ENCODE measurements at places on chromosomes 11 and 22.

- DNase-seq, result no peak
These were observed 906.9 kb downstream of the BRD1 start for GRCh38 chr22:48920776-48921241.

DNA sequence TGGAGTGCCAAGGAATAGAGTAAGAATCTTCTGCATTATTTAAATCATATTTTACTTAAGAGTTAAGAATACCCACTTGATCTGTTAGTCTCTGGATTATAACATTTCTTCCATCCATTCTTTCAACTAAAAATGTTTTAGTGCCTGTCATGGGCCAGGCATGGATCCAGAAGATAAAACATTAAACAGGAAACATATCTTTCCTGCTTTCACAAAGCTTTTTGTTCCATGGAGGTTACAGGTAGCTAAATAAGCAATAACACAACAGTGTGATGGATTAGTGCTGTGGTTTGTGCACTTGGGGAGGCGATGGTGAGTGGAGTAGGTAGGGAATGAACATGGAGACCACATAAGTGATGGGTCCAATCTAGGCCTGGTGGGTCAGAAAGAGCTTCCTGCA lies 258.5 kb downstream of the DDX10 start:
- DNase-seq, result no peak

DNA sequence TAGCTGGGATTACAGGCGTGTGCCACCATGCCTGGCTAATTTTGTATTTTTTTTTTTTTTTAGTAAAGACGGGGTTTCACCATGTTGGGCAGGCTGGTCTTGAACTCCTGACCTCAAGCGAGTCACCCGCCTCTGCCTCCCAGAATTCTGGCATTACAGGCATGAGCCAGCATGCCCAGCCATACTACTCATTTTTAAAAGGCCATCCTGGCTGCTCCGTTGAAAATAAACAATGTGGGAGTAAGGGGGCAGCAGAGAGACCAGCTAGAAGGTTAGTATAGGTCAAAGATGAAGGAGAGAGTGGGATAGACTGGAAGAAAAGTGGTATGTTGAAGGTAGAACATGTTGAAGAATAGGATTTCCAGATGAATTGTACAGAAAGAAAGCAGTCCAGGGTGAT lies 17.6 kb upstream of the LIN7C start:
- DNase-seq, result no peak

DNA sequence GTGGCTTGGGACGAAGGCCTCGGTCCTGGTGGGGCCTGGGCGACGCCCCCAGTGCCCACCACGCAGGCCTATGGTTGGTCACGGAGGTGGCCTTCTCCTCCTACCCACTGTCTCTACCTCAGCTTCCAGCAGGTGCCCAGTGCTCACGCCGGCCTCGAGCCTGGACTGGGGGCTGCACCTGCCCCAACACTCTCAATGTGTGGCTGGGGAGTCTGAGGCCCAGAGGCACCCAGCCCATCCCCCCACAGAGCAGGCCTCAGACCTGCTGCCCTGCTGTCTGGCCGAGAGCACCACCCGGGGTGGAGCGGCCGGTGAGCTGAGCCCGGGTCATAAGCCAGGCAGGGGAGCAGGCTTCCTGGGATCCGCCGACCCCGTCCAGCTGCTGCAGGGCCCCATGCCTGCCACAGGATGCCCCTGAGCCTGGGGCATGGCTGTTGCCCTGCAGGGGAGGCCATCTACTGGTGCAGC lies 28.6 kb upstream of the MUC5AC start:
- DNase-seq, result no peak

- no peak for DNase-seq
These were observed 44.6 kb upstream of the ZBED5 start for GRCh38 chr11:10902301-10903063.

GRCh38 chr22:31628362-31628761 lies 33.7 kb downstream of the PISD start:
- DNase-seq, result no peak

DNA sequence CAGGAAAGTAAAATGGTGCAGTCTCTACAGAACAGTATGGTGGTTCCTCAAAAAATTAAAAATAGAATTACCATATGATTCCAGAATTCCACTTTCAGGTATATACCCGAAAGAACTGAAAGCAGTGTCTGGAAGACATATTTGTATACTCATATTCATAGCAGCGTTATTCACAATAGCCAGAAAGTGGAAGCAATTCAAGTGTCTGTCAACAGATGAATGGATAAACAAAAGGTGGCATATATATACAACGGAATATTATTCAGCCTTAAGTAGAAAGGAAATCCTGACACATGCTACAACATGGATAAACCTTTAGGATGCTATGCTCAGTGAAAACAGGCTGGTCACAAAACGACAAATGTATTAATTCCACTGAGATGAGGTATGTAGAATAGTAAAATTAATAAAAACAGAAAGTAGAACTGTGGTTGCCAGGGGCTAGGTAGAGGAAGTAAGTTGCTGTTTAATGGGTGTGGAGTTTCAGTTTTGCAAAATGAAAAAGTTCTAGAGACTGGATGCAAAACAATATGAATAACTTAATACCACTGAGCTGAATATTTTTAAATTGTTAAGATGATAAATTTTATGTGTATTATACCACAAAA lies 14.5 kb downstream of the SAA1 start:
- DNase-seq, result no peak

DNA sequence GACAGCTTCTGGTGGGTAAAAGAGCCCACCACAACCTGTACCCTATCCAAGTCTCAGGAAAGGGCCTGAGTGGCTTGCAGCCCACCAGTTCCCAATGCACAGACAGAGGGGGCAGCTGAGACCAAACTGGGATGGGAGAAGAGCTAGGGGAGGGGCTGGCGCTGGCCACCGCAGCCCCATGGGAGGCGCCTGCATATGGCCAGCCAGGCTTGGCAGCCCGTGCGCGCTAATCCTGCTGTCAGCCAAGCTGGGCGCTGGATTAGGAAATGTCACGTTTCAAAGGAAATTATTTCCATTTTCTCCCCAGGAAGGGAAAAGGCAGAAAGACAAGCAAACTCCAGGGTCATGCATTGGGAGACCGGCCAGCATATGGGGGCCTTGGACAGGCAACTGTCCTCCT lies 236.8 kb downstream of the BUD13 start:
- DNase-seq, result no peak

DNA sequence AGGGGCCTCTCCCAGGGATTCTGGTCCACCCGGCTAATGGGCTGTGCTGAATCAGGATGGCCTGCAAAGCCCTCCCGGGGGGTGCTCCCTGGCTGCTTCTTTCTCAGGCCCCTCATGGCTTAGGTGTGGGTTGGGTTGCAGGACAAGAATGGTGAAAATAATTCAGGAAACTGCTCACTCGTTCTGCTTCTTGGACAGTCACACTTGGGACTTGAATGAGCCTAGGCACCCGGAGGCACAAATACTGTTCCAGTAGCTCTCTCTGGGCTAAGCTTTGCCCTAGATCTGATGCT lies 83.2 kb downstream of the TRIM29 start:
- no peak for DNase-seq

- peak; percentile 80 for DNase-seq
These were observed 10.9 kb downstream of the ROBO3 start for GRCh38 chr11:124875943-124876817.

- DNase-seq, result no peak
These were observed 138.3 kb upstream of the PLET1 start for GRCh38 chr11:112398798-112399478.

DNA sequence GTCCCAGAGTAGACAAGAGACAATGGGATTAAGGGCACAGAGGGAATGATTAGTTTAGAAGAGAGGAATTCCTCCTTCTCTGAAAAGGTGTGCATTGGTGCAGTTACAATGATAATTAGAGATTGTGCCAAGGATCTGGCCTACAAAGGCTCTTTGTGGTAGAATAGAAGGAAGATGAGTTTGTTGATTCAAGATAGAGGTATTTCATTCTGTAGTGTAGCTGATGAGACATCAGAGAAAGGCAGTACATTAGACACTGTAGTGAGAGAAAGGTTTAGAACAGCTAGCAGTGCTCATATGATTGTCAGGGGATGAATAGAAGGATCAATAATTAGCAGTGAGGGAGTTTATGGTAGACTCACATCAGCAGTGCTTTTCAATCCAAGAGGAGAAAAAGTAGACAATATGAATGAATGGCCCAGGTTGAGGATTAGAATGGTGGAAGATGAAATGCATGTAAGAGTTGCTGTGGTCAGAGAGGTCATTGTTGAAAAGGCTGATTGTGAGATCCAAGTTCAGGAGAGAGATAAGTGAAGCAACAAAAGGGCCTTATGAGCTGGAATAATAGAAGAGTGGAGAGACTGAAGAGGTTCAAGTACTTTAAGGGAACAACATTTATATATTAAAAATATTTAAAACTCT lies 28.9 kb downstream of the SIK2 start:
- DNase-seq, result no peak

DNA sequence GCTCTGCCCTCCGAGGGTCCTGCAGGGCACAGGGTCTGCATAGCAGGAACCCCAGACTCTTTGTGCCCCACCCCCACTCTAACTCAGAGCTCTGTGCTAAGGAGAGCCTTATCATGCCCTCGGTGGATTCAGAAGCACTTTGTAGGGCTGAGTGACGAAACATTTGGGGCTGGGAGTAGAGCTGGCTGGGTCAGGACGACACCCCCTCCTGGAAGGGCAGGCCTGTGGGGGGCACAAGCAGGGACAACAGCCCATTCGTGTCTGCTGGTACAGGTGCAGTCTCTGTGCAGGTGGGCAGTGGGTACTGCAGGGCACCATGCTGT lies 8.9 kb downstream of the APOBEC3A start:
- no peak for DNase-seq

GRCh38 chr11:84140386-84141169 lies 854.4 kb upstream of the CCDC90B start:
- DNase-seq, result no peak

DNA sequence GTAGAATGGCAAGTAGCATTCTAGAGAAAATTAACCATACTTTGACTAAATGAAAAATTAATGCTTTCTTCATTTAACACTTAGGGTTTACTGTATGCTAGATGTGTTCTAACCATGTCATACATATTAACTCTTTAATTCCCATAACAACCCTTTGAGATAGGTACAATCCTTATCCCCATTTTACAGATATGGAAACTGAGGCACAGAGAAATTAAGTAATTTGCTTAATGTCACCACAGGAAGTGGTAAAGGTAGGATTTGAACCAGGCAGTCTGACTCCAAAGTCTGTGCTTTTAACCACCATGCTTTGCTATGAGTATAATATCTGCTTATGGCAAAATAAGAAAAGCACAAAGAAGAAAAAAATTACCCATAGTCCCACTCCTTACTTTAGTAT lies 59.5 kb downstream of the LIF start:
- no peak for DNase-seq

DNA sequence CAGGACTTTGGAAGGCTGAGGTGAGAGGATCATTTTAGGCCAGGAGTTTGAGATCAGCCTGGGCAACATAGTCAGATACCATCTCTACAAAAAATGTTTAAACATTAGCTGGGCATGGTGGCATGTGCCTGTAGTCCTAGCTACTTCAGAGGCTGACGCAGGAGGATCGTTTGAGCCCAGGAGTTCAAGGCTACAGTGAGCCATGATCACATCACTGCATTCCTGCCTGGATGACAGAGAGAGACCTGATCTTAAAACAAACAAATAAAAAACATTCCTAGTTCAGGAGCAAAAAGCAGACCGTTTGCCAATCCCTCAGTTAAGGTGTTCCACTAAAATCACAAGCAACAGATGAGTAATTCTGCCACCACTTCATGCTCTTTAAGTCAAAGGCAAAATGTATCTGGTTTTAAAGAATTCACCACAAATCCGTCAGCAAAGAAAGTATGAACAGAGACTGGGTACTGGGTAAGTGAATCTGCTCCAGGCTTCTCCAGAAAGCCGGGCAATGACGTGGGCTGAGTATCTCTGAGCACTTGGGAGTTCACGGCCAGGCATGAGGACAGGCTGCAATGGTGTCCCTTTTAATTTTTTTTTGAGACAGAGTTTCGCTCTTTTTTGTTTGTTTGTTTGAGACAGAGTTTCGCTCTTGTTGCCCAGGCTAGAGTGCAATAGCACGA lies 19.5 kb downstream of the CLTCL1 start:
- no peak for DNase-seq

DNA sequence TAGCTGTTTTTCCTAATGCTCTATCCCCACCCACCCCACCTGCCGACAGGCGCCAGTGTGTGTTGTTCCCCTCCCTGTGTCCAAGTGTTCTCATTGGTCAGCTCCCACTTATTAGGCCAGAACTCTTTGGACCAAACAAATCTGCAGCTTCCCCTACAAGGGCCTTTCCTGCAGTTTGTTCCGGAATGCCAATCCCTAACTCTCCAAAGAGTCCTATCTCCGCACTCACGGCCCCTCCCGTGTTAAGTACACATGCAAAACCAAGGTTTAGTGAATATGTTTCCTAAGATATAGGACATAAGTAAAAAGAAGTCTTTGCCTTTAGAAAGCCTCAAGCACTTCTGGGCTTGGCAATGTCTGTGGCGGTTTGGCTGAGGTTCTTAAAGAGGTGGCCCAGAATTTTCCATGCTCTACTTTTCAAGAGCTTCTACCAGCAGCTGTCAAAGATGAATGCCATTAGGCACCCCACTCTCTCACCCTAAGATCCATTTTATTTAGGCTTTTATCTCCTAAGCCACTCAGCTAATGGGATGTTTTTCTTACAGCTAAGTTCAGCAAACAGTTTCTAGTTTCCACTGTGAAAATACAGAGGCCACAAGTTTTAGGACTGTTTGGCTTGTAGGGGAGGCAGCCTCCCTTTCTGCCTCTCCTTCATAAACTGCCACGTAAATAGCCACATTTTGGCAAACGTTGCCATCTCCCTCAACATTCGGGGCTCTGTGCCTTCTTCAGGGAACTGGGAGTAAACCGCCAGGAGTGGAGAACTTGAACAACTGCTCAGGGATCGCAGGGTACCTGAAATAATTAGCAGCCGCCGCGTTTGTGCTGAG lies 1.6 kb downstream of the CD59 start:
- no peak for DNase-seq

GRCh38 chr11:78350091-78350645 lies 67.5 kb downstream of the GAB2 start:
- no peak for DNase-seq

DNA sequence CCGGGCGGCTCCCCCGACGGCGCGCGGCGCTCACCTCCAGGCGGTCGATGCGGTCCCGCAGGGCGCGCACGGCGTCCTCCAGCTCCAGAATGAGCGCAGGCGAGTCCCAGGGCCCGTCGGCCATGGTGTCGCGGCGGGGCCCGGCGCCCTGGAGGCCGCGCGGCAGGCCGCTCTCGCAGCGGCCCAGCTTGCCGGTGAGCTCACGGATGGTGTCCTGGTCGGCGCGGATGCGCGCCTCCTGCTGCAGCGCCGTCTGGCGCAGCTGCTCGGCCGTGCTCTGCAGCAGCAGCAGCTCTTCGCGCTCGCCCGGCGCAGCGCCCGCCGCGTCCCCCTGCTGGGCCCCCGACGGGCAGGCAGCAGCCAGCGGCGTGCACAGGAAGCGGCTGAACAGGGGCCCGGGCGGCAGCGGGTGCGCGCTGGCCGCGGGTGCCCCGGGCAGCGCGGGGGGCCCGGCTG lies 599 bp downstream of the NPTXR start:
- DNase-seq, result peak; percentile 54

GRCh38 chr11:59862252-59862651 lies 4.0 kb downstream of the TCN1 start:
- DNase-seq, result no peak

- DNase-seq, result no peak
These were observed 935.3 kb downstream of the DLG2 start for GRCh38 chr11:84691830-84692229.

Data from activated naive CD4-positive, alpha-beta T cell treated with Interleukin-2 at 50 U/mL for 16 hours (primary cell).